T-helper 2 cell treated with Interferon-gamma antibody and Interleukin-4, amounts not matched to agents 5 μg/mL and 100 μg/mL, for 36 hours (primary cell): ENCODE measurements at places on chromosomes 12 and 14.

GRCh38 chr12:104022786-104023185 is 27.2 kb downstream of the GLT8D2 start:
- no peak for DNase-seq

DNA sequence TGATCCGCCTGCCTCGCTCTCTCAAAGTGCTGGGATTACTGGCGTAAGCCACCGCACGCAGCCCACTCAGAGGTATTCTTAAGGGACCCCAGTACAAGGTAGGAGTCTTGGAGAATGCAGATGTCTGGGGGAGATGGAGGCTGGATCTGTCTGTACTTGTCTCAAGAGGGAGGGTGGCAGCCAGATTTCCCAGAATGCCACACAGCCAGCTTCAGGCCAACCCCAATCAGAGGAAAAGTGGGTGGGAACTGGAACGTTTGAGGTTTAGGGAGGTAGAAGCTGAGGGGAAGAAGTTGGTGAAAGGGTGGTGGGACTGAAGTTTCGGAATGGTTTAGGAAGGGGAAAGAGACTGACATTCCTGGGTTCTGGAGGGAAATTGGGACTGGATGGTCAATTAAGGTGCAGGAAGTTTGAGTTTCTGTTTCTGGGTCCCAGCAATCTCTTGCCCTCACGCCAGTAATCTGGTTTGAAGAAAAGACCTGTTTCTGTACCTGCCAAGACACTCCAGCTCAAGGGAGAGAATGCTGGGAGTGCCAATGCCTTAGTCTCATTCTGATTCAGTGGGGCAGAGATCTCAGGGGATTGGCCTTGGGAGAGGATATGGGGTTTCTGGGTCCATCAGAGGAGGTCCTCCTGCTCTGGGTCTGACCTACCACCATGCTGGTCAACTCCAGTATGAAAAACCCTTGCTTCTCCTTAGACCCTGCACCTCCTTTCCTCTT is 8.1 kb upstream of the ZNF385A start:
- no peak for DNase-seq

DNA sequence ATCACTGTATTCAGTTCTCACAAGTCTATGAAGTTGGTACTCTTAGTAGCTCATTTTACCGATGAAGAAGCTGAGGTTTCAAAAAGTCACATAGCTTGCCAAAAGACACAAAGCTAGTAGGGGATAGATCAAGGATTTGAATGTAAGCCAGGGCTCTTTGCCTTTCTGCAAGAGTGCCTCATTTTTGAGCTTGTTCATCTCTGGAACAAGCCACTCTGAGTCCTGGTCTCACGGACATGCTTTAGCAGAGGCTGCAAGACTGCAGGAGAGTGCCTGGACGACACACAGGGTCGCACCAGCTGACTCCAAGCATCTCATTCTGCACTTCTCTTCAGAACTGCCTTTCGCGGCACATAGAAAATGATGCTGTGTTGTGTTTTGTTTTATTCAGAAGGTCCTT is 3.7 kb downstream of the NUAK1 start:
- no peak for DNase-seq

GRCh38 chr12:109186993-109187653 is 70.7 kb downstream of the ACACB start:
- DNase-seq, result no peak

DNA sequence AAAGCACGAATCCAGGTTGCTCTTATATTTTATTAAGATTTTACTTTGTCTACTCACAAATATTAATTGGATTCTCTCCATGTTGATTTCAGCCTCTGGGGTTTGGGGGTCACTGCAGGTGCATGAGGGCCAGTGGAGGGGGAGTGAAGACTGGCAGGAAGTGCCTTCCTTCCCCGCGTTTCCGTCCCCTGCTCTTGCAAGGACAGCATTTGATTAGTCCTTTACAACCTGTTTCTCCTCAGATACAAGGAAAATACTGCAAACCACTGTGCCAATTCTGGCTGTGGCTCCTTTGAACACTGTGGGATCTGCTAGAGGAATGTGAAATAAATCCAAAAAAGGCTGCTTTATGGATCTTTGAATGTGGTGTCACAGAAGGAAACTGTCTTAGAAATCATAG is 291.8 kb downstream of the ETNK1 start:
- DNase-seq, result no peak

- DNase-seq, result no peak
These were observed 51.2 kb upstream of the OXA1L start for GRCh38 chr14:22715186-22715812.

DNA sequence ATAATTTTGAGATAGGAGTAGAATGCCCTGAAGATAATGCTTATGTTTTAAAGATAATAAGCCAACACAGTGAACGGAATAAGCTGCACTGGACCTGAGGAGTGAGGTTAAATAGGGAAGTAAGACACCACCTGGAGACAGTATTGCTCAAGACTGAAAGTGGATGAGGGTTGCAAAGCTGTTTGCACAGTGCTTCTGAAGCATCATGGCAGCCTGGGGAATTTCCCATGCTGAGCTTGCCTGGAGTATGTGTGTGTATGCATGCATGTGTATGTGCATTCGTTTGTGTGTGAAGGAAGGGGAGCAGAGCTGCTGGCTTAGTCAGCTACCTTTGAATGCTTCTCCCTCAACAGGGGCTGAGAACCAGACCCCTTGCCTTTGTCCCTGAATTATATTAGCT is 35.8 kb downstream of the BHLHE41 start:
- DNase-seq, result no peak

DNA sequence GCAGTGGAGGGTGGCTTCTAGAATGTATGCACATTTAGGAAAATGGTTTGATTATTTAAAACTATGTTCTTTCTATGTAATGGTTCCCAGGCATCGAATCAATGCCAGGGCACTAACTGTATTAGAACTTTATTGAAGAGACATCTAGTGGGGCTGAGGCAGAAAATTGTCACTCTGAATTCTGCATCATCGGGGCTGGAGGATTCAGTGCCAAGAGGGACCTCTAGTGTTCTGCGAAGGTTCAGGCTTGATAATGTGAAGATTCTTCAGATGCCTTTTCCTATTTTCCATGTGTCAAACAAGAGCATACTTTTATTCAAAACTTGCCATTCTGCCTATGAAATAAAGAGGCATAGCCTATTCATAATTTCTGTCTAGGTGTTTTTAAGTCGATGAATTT is 146.3 kb downstream of the CAND1 start:
- DNase-seq, result no peak

DNA sequence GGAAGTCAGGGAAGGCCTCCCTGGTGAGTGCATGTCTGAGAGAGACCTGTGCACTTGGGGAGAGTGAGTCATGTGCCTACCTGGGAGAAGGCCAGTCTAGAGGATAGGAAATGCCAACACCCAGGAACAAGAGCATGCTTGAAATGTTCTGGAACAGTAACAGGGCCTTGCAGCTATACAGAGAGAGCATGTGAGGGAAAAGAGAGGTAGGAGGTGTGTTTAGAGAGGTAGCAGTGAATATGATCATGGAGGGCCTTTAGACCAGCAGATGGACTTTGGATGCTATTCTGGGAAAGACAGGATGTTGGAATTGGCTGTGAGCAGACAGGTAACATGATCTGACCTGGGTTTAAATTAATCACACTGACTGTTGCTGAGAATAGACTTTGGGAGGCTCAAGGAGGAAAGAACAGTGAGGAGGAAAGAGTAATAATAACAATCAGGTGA is 1143.6 kb downstream of the FLRT2 start:
- DNase-seq, result no peak

DNA sequence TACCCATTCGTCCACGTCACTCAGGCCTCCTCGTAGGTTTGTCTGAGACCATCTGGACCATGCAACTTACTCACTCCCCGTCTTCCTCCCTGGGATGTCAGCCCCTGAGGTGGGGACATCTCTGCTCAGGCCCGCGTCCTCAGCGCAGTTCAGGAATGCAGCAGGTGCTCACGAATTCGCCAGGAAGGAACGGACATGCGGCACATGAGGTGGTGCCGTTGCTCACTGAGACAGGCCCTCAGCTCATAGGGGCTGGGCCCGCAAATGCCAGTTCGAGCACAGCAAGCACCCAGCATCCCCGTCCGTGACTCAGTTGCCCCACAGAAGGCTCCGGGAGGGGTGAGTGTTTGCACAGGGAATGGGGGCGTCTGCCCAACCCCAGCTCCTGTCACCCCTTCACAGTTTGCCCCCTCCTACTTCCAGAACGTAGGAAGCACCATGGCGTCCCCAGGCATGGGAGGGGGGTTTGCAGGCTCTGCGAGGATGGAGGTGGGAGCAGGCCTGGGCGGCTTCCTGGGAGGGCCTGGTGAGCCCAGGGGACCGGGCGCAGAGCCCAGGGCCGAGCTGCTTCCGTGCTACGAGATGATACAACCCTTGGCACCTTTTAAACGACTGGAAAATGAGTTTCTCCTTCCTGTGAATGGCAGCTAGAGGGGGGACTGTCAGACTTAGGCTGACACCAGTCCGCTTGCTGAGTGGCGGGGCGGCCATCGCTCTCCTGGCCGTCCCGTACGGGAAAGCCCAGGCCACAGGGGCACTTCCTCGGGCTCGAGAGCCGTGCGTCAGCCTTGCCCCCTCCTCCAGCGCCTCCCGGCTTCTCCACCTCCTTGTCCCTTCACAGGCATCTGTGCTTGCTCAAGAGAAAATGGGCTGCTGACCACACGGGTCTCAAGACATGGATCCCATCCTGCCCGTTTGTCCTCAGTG is 6.9 kb downstream of the GALNT9 start:
- DNase-seq, result no peak

- no peak for DNase-seq
These were observed 37.0 kb downstream of the KCNC2 start for GRCh38 chr12:75172611-75173010.

DNA sequence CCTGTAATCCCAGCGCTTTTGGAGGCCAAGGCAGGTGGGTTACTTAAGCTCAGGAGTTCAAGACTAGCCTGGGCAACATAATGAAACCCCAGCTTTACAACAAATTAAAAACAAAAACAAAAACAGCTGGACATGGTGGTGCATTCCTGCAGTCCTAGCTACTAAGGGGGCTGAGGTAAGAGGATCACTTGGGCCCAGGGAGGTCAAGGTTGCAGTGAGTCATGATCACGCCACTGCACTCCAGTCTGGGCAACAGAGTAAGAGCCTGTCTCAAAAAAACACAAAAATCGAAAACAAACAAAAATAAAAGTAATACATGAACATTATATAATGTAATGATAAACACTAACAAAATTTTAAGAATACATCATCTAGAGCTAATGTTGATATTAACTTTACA is 46.2 kb upstream of the GRIP1 start:
- no peak for DNase-seq

DNA sequence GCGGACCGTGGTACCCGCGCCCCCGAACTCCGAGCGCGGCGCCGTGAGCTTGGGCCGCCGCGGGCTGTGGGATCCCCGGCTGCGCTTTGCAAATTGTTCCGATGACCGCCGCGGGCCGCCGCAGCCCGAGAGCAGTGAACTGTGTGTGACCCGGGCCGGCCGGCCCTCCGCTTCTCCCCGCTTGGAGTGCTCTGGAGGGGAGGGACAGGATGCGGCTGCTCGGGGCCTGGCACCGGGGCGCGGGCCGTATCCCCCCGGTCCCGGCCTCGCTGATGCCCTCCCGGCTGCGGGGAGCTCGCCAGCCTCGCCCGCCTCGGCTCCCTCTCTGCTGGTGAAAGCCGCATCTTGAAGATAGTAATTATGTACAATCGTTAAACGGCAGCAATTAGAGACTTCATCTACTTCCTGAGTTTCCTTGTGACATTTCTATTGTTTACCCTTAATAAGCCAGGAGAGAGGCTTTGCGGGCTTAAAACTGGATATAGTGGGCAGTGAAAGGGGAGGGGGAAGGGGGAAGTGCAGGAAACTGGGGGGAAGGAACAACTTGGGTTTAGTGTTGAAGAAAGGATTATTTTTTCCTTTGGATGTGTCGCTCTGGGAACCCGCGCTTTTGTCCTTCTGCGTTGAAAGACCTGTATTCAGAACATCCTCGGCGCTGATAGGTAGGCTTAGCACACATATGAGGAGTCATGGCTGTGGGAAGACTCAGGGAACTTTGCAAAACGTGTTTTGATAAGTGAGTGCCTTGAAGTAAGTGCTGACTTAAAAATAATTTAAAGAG is 1.2 kb downstream of the PELI2 start:
- DNase-seq, result peak; percentile 24

DNA sequence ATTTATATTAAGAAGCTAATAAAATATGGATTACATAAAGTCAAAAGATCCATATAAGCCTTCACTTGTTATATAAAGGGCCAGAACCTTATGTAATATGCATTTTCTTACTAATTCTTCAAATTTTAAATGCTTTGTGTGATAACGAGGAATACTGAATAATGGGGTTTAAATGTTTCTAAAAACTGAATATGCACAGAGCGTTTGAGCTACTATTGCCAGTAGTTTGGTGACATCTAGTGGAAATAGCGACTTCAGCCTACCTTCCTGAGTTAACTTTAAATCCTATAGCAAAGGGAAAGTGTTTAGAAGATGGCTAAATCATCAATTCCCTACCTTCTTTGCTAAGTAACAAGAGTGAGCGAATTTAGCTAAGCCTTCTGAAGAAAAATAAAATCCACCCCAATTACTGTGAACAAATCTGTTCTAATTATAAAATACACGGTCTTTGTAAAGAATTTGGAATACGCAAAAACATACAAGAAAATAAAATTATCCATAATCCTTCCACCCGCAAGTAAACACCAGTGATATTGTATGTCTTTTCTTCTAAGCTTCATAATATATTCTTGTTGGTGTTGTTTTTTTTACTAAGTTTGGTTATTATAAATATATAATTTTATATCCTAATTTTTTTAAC is 115.5 kb upstream of the G2E3 start:
- DNase-seq, result no peak

GRCh38 chr14:69317780-69318179 is 57.8 kb downstream of the GALNT16 start:
- no peak for DNase-seq

DNA sequence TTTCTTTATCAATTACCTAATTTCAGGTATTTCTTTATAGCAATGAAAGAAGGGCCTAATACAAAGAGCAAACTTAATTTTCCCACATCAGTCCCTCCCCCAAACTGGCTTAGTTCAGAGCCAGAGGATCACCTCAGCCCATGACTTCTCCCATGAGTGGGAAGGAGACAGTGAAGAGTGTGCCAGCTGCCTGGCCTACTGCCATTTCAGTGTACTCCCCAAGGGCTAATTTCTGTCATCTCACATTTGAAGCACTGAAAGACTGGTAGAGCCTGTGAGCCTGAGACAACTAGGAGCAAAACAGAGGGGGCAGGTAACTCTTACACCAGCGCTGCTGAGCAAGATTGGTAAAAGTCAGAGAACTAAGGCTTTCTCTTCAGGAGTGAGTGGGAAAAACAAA is 29.1 kb upstream of the ADAM20 start:
- DNase-seq, result no peak
